ENCODE measurements at places on chromosomes 6 and 20.
A peak's percentile ranks its signal among the peaks of the same experiment; 100 is the strongest.

DNA sequence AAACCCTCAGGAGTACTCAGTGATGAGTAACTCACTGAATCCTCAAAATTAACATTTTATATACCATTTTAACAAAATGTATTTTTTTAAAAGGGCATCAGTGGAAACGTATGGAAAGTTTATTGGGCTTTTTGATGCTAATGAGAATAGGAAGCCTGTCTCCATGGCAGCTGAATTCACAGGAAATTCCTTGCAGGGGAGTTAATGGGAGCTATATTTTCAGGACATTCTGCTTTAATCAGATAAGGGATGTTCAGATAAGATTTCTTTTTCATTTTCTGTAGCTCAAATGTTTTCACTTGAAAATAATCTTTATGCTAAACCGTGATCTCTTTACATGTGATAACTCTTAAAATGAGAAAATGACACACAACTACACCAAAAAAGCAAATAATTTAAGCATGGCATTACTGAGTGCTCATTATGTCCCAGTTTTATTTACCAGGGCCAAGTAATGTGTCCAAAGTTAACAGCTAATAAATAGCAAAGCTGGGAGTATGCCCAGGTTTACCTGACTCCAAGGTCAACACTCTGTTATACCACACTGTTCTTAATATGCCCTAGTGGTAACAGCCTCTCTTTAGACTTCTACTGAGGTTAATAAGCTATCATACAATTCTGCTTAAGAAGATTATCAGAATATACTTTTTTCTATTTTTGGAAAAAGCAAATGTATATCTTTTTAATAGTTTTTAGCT is 348.1 kb downstream of the GRIK2 start:
- DNase-seq: no peak

- DNase-seq: no peak
These were observed 84.9 kb downstream of the ATXN1 start for GRCh38 chr6:16676376-16676775.

DNA sequence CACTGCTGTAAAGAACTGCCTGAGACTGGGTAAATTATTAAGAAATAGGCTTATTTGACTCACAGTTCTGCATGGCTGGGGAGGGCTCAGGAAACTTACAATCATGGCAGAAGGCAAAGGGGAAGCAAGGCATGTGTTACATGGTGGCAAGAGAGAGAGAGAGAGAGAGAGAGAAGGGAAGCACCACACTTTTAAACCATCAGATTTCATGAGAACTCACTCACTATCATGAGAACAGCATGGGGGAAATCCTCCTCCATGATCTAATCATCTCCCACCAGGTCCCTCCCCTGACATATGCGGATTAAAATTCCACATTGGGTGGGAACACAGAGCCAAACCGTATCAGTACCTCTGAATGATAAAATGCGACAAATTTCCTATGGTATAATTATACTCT is 203.9 kb upstream of the MARCKS start:
- DNase-seq: peak; percentile 24

GRCh38 chr6:167745670-167746389 is 80.9 kb upstream of the AFDN start:
- DNase-seq: no peak

DNA sequence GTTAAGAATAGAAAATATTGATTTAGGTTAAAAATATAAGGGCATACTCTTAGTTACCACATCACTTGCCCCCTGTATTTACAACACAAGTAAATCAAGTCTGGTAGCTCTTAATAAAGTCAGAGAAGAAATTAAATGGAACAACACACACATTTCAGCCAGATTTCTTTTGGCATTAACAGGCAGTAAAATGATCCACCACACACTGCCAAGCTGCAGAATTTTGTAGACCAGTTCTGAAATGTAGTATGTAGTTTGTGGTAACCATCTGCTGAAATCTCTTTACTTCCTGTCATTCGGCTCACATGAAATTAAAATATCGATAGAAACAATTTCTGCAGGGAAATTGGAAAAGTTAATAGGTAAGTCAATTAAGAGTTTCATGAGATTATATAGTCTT is 326.8 kb downstream of the KHDRBS2 start:
- DNase-seq: no peak

DNA sequence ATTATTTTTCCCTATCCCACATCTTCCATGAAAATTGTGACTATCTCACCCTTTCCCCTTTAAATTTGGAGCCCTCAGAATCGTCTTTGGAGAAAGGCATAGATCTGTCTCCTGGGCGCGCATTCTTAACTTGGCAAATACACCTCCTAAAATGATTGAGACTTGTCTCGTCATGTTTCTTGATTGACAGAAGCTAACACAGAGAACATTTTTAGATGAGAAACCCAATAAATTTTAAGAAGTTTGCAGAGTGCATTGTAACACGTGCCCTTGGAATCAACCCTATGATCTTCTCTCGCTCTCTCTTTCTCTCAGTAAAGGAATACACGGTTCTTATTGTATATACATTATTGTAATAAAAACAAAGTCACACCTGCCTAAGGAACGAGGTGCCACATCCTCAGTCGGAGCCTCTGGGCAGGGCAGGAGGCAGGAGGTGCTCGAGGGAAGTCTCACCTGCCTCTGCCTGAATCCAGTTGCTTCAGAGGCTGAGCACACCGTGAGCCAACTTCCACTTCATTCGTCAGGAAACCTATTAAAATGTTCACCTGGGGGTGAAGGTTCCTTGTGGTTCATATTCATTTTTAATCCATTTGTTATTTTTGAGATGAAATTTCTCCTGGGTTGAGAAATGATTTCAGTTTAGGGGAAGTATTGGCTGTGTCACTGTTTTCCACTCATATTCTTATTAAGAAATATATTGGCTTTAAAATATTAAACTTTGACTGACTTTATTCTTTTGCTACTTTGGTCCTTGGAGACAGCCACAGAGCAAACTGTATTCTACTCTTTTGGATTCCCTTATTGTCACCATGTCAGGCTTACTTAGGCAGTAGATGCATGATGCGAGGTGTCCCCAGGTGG is 90.5 kb upstream of the THBS2 start:
- no peak for DNase-seq

- no peak for DNase-seq
These were observed 24.2 kb downstream of the MRS2 start for GRCh38 chr6:24426729-24427446.

DNA sequence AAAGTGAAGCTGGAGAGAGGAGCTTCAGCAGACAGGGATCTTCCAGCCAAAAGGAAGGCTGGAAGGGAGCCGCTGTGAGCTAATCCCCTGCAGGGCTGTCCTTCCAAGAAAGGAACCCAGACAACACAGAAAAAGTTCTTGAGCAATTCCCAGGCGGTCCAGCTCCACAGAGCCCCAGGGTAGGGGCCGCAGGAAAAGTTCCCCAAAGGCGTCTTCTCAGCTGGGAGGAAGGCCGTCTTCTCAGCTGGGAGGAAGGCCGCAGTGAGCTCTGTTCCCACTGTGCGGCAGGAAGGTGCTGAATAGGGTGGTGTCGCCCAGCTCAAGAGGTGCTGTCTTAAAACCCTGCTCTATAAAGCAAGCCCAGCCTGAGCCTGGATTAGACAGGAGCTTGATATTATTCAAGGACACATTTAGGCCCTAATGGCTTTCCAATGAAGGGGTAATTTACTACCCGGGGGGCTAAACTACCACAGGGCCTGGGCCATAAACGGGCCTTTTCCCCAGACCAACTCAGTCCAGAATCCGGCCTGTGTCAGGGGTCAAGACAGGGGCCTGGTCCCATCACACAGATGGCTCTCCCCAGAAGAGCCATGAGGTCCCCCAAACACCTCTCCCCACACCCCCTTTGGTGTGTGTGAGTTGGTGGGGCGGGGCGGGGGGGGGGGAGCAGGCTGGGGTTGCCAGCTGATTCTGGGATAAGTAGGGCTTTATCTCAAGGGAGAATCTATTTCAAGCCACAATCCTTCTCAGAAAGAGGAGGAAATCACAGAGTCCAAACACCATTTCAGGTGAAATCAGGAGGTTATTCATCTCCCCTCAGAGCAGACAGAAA is 103.6 kb downstream of the NOL4L start:
- DNase-seq: no peak

- DNase-seq: no peak
These were observed 100.8 kb downstream of the TNFAIP3 start for GRCh38 chr6:137967689-137968454.

GRCh38 chr6:14655201-14656061 is 537.9 kb downstream of the CD83 start:
- DNase-seq: no peak

GRCh38 chr6:108302386-108302785 is 7.5 kb downstream of the AFG1L start:
- DNase-seq: no peak

- DNase-seq: no peak
These were observed 46.9 kb downstream of the GJA10 start for GRCh38 chr6:89941031-89941762.

GRCh38 chr6:52725535-52726192 is 37.6 kb downstream of the GSTA2 start:
- DNase-seq: no peak

GRCh38 chr6:122610690-122611455 is 668 bp downstream of the PKIB start:
- peak; percentile 41 for DNase-seq

DNA sequence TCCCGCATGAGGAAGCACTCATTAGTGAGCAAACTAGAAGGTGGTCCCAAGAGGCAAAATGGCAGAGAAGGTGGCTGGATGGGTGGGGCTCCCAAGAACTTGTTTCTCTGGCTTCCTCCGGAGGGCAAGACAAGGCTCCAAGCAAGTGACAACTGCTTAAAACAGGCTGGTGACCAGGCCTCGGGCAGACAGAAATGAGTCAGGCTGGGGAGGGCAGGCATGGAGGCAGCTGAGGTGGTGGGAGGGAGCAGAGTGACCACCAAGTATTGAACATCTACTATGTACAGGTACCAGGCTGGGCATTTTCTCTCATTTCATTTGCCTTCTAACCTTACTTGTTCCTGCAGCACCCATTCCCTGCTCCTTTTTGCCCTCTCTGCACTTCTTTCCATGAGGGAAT is 33.4 kb downstream of the TNXB start:
- no peak for DNase-seq

GRCh38 chr6:16450285-16450684 is 211.9 kb downstream of the GMPR start:
- peak; percentile 37 for DNase-seq

DNA sequence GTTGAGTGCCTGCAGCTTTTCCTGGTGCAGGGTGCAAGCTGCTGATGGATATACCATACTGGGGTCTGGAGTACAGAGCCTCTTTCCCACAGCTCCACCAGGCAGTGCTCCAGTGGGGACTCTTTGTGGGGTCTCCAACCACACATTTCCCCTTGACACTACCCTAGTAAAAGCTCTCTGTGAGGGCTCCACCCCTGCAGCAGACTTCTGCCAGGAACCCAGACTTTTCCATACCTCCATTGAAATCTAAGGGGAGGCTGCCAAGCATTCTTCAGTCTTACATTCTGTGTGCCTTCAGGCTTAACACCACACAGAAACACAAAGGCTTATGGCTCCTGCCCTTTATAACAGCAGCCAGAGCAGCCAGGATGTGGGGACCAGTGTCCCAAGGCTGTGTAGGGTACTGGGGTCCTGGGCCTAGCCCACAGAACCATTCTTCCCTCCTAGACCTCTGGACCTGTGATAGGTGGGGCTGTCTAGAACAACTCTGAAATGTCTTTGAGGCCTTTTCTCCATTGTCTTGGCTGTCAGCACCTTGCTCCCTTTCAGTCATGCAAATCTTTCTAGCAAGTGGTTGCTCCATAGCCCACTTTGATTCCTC is 65.7 kb downstream of the TBXT start:
- no peak for DNase-seq

GRCh38 chr6:64064919-64065318 is 429.3 kb downstream of the PHF3 start:
- no peak for DNase-seq

- DNase-seq: no peak
These were observed 15.4 kb downstream of the RWDD1 start for GRCh38 chr6:116586738-116587137.

GRCh38 chr6:20978151-20978614 is 443.9 kb downstream of the CDKAL1 start:
- no peak for DNase-seq

DNA sequence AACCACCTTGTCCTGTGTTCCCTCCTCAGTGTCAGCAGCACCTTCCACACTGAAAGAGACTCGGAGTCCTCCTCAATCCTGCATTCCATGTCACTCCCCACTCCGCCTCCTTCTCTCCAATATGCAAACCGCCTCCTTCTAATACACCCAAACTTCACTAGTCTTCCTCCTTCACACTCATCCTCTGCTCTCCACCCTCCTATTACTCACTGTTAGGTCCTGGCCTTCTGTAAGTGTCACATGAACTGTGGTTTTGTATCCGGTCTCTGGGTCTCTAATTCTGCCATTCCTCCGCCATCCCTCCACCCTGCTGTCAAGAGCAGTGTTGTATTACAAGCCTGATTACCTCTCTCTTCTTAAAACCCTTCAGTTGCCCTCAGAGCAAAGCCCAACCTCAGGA is 200.5 kb upstream of the CDYL start:
- DNase-seq: no peak

DNA sequence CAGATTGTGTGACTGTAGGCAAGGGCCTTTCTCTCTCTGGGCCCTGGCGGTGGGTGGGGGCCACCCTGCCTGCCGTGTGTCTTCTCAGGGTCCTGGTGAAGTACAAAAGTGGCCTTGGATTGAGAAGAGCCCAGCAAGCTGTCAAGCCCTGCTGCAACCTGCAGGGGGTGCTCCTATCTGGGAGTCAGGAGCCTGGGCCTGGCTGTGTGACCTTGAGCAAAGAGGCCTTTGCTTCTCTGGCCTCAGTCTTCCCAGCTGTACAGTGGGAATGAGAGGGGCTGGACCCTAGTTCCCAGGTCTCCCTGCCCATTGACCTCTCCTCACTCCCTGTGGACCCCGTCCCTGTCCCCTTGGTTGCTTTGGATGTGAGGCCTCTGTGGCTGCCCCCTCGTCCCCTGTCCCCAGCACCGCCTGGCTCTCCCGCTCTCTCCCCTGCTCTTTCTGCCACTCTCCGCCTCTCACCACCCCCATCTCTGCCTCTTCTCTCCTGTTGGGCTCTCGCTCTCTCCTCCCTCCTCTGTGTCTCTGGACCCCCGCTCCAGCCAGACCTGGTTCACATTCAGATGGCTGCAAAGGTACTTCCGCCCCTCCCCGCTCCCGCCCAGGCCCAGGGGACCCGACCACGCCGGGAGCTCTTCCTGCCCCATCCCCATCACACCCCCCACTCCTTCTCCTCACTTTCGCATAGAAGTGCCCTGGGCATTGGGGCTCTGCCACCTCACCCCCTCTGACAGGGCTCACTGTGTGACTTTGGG is 46.7 kb downstream of the SRC start:
- peak; percentile 25 for DNase-seq

DNA sequence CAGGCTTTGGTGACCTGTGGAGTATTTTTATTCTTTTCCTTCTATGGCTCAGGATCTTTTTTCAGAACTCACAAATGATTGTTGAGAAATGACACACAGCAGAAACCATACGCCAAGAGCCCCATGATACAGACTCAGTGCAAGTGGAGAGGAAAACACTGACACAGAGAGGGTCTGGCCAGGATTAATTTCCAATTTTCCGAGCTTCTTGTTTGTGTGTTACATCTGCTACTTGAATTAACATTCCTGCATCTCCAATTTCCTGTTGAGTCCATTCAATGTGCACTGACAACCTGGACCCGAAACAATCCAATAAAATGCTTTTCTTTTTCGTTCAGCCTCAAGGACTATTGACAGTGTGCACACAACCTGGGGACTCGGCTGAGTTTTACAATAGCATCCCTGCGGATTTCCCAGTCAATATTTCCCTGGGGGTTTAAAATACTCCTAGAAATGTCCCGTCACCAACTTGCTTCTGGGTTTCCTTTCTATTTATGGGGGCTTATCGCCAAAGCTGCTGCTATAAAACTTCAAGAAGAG is 4.9 kb upstream of the MLN start:
- DNase-seq: no peak

Data from ACHN (cell line).